ENCODE measurements at places on chromosomes 2 and 18.

DNA sequence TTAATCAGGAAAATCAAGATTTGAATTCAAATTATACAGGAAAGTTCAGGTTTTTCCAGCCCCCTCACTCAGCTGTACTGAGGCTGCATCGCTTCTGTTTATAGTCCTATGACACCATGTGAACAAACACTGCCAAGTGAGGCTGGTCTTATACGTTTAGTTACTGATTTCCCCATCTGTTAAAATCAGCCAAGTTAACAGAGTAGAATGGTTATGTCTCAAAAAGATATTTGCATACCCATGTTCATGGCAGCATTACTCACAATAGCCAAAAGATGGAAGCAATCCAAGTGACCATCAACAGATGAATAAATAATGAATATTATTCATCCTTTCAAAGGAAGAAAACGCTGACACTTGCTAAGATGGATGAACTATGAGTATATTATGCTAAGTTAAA is 43.8 kb downstream of the REEP1 start:
- DNase-seq, result no peak

DNA sequence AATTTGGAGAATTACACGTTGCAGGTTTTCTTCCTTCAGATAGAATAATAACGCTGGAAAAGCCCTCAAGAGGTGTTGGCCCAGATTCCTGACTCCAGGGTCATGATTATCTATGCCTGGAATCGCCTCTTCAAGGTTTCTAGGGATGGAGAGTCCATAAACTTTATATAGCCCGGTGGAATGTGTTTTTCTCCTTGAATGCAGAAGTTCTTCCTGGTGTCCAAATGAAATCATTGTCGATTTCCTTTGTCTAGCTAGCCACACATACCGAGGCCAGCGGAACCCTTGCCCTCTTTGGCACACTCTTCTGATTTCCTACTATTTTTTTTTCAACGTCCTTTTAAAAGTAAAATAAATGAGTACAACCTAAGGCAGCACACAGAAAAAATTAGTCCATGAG is 117.8 kb downstream of the PID1 start:
- DNase-seq, result no peak

- DNase-seq, result no peak
Measured at GRCh38 chr18:10081492-10081891, 167.7 kb downstream of the VAPA start.

GRCh38 chr2:152097801-152098495 is 896 bp downstream of the CACNB4 start:
- peak; percentile 11 for DNase-seq

DNA sequence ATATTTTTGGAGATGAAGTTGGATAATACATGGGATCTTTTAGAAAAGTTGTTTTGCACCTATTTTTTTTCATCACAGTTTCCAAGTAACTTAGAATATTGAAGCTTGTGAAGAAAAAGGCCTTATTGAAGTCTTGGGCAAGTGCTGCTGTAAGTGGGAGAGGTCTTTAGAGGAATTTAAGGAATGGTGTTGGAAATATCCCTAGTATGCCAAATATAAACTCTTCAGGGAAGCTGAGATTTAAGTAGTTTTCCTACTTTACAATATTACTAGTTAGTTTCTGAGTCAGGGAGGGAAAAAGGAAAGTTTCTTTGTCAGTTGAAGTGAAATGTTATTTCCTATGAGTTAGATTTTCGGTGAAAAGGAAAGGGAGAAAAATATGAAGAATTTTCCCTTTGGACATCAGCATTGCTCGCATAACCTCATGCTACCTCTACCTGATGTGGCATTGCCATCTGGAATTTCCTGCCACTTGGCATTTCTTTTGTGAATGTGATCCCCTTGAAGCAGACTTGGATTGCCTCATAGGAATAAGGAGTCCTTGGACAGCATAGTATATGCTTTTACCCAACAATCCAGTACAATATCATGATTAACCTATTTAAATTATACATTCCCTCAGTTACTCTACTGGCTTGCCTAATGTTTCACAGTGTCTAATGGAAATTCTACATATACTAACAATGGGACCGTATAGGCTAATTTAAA is 12.1 kb downstream of the PLEKHH2 start:
- DNase-seq, result no peak

- DNase-seq, result no peak
Measured at GRCh38 chr2:181725476-181725875, 45.2 kb upstream of the NEUROD1 start.

DNA sequence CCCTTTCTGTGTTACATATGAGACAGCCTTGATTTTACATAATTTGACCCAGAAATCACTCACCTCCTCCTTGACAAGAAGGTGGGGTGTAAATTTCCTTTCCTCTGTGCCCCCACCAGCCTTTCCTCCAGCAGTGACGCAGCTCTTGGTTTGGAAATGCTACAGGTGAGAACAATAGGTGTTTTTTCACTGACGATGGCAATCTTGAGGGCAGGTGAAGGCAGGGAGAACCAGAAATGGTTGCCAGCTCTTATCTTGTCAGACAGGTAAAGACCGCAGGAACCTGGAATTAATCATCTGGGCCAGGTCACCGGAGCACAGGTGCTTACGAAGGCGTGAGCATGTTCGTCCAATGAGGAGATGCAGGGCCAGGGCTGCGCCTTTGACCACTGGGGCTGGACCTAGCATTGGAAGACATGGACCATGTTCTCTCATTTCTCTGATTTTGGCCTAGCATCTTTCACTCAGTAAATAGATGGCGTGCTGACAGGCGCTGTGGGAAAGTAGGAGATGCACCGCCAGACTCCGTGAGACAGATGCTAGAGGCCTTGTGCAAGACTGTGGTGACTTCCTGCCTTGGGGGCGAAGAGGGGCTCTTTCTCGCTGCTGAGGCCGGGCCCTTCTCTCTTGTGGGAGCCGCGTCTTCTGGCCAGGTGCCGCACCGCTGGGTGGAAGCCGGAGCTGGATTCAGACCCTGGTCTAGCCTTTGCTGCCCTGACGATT is 4.0 kb downstream of the CIDEA start:
- no peak for DNase-seq

GRCh38 chr2:120391911-120392665 is 46.2 kb downstream of the INHBB start:
- no peak for DNase-seq

GRCh38 chr2:22282220-22282619 is 1102.8 kb upstream of the KLHL29 start:
- DNase-seq, result no peak

GRCh38 chr18:70293166-70293565 is 4.3 kb downstream of the SOCS6 start:
- DNase-seq, result no peak

DNA sequence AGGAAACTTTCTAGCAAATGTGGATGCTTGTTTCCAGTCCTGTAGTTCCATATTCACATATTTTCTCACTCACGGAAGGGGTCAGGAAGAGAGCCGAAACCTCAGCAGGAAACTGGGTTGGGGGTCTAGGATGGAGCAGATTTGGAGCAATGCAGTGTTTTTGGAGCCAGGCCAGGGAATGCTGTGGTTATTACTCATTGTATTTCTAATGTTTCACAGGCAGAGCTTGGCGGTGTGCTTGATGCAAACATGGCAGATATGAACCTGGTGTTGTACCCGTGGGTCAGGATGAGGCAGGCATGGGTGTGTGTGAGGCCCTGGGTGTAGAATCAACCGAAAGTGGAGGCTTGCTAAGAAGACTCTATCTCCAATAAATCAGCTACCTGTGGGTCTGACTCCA is 34.6 kb upstream of the ACKR3 start:
- no peak for DNase-seq

DNA sequence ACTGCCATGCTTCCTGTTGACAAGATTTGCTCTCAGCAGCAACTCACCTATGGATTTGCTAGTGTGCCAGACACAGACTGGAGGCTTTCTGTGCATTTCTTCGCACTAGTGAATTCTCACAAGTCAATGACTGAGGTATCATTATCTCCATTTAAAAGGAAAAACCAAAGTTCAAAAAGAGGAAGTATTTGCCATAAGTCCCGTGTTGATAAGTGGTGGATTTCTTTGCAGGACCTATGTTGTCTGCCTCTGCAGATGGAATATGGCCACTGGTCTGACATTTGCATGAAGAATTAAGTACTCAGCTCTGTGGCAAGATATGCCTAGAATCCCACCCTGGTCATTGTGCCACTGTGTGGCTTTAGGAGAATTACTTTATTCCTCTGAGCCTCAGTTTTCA is 299.6 kb downstream of the PAX3 start:
- DNase-seq, result no peak

Data from activated naive CD4-positive, alpha-beta T cell treated with anti-CD3 and anti-CD28 coated beads, Interleukin-2, amount 50 U/mL, for 72 hours (primary cell).